Thoracic aorta (tissue), 2 donors: ENCODE measurements at places on chromosomes 3 and 15. TPM values are rescaled to one million over a fixed set of nuclear protein-coding genes. Genes with fewer than 3 reads are reported as not detected.

Gene HHLA2
- total RNA-seq = not detected

Gene LRRN1
- total RNA-seq = 4.3 TPM

Gene SLC12A8
- 4.1 TPM for total RNA-seq

Gene CLDN18
- not detected for total RNA-seq

Gene GPR62
- total RNA-seq = not detected

Gene CFAP100
- not detected for total RNA-seq

Gene CPLX3
- not detected for total RNA-seq

Gene LRRIQ4
- not detected for total RNA-seq

Gene PYGO1
- total RNA-seq = 7.4 TPM

Gene DUSP7
- total RNA-seq = 41.1 TPM

- no peak for DNase-seq
Measured at GRCh38 chr15:54582863-54583643, 604.8 kb downstream of the UNC13C start.

GRCh38 chr15:51368751-51369450 lies 27.4 kb downstream of the GLDN start:
- DNase-seq = no peak

DNA sequence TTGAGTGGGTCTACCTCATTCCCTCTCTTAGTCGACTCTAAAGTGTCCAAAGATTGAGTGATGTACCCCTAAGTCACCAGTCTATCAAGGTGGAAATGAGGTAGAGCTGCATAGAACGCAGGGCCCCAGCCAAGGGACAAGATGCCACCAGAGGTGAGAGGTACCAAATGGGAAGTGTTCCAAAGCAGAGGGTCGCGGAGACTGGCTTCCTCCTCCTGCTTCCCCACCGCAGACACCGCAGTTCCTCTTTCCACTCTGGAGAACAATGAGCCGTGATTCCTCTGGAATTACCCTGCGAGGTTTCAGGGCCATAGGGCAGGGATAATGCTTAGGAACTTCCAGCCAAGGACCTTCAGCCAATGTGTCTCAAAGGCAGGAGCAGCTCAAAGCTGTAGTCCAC lies 55.8 kb downstream of the DAPK2 start:
- no peak for DNase-seq

DNA sequence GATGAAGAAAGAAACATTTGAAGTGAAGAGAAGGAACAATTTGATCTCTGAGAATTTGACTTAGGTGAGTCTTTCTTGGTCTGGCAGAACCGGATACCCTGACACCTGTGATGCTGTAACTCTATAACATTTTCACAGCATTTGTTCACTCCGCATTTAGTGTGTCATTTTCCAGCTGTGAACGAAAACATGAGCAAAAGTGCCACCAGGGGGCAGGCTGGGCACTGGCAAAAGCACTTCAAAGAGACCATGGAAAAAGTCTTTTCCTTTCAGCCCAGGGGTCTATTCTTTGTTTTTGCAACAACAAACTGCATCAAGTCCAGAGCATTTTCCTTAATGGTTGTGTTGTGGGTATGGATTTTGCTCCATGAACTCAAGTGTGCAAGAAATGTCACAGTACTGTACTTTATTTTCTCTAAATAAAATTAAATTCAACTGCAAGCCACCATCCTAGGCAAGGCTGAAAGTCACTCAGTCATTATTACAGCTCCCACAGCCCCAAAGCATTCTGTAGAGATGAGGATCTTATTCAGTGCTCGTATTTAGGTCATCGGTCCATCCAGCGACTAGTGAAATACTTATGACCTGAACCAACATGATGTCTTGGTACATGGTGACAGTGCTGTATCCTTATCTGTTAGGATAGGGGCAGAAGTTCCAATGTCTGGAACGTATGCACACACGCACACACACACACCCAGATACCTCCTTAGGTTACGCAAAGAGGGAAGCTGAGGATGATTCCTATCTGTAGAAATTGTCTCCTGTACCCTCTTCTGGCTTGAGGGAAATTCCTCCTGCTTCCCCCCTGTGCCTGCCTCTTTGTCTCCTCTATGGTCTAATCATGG lies 125.5 kb downstream of the GADL1 start:
- DNase-seq = peak; percentile 9

DNA sequence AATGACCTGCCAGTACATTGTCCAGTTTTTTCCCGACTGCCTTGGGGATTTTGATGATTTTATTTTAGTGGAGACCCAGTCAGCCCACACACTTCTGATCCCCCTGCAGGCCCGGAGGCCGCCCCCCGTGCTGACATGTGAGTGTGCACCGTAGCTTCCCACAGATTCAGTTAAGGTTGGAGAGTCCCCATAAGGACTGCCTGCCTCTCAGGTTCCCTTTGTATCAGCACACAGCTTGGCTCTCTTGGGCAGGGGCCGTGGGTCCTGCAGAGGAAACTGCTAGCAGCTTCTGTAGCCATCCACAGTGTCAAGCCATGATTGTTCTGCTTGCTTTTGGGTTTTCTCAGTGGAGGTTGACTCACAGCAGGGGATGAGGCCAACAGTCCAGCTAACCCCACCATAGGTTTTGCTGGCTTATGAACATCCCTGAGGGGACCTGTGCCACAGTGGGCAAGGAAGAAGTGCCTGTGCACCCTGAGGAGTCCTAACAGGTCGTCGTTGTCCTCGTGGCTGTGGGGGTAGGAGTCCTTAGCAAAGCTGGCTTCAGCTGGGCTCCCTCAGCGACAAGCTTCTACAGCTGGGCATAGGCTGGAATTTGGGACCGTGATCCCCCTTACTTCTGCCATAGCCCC lies 46.4 kb downstream of the DLEC1 start:
- DNase-seq = no peak

DNA sequence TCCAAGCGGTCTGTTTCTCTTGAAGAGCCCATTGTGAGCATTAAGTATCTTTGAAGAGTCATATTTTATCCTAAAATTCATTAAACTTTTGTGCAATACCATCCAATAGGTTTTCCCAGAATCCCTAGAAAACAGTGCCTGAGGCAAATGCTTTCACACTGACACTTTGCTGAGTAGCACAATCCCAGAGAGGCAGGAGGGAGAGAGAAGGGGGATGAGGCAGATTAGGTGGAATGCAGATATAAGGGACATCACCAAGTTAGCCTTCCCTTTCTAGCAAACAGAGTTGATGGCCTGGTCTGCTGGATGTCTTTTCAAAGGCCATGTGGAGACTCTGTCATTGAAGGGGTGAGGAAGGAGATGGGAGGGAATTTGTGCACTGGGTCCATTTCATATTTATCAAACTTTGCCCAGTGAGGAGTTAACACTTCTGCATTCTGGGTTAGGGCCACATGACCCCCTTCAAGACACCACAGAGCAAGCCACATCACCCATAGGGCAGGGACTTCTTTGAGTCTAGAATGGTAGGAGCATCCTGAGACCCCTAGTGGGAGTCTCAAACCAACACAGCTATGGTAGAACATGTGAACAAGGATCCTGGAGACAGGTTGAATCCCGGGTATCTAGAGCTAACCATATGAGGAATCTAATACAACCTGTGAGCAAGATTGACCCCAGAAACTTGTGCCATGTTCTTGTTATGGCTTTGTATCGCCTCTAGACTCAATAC lies 32.0 kb upstream of the SEMA6D start:
- no peak for DNase-seq

GRCh38 chr3:156509189-156510174 lies 45.4 kb downstream of the SSR3 start:
- DNase-seq = no peak

DNA sequence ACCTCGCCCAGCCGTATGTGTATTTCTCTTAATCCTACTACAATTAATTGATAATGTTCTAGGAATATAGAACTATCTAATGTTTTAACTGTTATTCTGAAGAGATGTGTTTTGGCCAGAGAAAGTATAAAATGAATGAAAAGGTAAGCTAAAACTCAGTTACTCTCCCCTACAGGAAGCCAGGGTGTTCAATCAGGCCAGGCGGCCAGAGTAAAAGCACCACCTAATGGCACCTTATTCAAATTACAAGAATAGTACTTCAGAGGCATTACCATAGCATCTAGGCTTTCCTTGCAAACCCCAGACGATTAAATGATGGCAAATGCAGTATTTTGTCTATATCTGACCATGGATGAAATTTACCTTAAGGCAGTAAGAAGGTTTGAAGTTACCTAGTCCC lies 10.4 kb downstream of the SLC12A8 start:
- no peak for DNase-seq

GRCh38 chr15:92714077-92714476 lies 58.5 kb upstream of the FAM174B start:
- DNase-seq = no peak

GRCh38 chr15:74176262-74177214 lies 3.0 kb downstream of the ISLR start:
- DNase-seq = no peak

GRCh38 chr3:78645628-78646310 lies 1122.0 kb downstream of the ROBO1 start:
- no peak for DNase-seq

- no peak for DNase-seq
Measured at GRCh38 chr3:156317462-156318074, 197.2 kb downstream of the KCNAB1 start.

DNA sequence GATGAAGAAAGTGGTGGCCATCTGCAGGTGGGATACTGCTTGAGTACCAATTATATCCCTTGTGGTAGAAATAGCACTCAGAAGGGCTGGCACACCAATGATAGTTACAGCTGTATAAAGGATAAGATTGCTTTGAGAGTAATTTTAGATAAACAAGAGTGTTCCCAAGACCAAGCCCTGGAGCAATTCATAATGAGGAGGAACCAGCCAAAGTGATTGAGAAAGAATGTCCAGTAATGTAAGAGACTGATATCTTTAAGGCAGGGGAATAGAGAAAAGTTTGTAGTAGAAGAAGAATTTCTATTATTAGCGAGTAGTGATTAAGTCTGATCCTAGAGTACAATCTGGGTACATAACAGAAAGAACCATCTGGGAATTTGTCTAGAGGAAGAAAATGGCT lies 945.1 kb downstream of the OTOL1 start:
- DNase-seq = no peak

DNA sequence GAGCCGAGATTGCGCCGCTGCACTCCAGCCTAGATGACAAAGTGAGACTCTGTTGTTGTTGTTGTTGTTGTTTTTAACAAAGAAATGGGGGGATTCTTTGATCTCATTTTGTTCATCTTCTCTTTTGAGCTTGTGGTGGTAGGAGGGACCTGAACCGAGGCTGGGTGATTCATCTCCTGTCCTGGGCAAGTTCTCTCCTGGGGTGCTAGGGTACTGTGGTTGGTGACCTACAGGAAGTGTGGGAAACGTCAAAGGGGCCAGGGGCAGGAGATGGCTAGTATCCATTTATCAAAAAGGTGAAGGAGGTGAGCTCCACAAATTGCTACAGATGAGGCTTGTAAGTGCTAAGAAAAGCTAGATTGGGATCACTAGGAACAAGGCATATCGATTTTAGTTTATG lies 14.3 kb downstream of the PPCDC start:
- DNase-seq = no peak

GRCh38 chr3:52108302-52109232 lies 45.7 kb downstream of the POC1A start:
- DNase-seq = no peak

DNA sequence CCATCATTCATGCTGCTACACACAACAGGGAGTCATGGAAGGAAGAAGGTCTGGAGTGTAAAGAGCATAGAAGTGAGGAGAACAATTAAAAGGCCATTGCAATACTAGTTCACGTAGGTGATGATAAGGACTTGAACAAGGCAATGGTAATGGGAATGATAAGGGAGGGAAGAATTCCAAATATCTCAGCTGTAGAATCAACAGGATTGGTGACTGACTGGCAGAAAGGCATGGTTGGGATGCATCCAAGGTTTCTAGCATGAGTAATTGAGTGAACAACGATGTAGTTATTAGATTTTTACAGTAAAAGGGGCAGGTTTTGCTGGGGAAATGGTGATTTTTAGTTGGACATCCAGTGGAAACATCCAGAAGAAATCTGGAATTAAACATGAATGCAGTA lies 2.4 kb upstream of the SEC62 start:
- no peak for DNase-seq

DNA sequence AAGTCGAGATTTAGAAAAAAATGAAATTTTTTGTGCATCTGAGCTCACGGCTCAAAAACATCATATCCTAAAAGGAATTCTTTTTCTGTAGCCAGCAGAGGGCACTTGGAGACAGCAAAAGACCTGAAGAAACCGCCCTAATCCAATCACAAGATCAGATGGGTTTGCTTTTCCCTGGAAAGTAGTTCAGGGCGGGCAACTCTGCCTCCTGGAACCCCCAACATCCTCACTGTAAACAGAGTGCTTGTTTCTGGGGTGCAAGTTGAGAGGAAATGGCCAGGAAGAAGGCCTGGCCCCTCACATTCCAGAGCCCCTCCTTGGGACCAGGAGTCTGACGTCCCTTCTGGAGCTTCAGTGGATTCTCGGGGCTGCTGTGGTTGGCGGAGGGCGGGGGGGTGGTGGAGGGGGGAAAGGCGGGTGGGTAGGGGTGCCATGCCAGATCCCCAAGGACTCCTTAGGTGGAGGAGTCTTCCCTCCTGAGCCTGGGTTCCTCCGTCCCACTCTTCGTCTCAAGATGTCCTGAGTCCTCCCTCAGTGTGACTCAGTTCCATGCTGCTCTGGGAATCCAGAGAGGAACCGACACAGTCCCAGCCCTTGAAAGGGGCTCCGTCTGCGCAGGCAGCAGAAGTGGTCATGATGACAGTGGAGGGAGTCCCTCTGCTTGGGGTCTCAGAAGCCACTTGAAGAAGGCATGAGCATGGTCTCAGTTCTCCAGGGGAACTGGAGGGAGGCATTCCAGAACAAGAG lies 35.9 kb downstream of the CCK start:
- no peak for DNase-seq

DNA sequence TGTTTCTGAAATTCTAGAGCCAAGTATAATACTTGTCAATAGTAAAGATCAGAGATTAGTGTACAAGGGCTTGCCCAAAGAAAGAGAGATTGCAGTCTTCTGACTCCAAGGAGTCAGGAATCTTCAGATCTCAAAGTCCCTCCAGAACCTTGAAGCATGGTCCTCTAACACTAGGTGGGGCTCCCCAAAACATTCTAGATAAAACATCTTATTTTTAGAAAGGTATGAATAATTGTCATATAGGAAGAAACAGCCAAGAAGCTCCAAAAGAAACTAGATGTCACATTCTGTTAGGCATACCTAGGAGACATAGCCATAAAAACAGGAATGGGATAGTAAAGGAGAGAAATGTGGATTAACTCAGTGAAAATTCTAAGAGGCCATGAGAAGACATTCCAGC lies 10.7 kb downstream of the MUC13 start:
- DNase-seq = no peak

- DNase-seq = no peak
Measured at GRCh38 chr15:59847968-59848367, 156.1 kb upstream of the FOXB1 start.

DNA sequence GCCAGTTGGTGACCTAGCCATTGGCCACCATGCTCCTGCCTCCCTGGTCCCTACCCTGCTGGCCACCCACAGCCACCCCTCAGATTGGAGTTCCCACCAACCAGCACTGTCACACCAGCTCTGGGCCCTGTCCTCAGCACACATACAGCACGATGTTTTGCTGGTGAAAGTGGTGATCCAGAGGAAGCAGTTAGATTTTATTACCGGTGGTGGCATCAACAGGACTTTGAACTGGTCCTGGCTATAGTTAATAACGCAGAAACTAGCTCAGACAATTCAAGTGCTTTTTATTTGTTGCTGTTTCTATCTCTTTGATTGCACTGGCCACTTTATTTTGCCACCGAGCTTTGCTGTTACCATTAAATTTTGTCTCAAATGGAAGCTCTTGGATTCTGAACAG lies 16.4 kb upstream of the KLHL24 start:
- no peak for DNase-seq
